ENCODE measurements at places on chromosomes 3 and 15.

DNA sequence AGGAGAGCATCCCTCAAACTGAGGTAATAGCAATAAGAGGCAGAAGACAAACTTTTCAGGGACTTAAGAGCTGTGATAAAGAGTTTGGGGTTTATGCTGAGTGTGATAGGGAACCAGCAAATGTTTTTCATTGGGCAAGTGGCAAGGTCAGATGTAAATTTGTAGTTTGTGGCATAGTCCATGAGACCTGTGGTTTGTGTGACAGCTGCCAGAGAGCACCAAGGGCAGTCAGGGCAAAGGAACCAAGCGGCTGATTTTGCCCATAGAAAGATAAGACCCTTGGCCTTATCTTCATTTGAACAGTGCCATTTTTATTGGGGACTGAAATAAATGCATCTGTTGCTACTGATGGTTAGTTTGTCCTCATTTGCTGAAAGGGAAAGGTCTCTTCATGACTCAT is 220.3 kb downstream of the LRRN1 start:
- DNase-seq = no peak

GRCh38 chr3:50418850-50419249 is 59.5 kb upstream of the TMEM115 start:
- DNase-seq = no peak

DNA sequence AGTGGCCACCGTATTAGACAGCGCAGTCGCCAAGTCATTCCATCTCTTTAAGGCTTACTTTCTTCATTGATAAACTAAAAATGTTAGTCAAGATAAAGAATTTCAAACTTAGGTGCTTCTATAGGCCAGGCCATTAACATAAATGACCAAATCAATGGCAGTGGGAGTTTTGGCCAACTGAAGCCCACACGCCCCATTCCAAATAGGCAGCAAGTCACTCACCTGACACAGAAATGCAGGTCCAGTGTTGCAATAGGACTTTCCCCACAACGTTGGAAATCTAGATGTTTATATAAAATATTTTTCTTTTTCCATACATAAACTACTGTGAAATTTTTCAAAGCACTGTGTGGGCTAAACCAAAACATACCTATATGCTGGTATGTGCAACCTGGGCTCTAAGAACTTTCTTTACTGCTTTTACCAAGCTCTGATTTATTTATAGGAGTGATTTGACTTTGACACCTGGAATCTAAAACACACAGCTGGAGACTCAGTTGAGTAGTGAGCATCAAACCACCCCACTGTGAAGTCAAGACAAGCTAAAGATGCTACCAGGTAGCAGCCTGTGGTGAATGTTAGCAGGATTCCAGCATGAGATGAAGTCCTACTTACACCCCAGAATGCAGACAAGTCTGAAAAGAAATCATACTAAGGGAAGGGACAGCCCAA is 15.1 kb downstream of the GOLIM4 start:
- DNase-seq = no peak

- no peak for DNase-seq
These were observed 1.4 kb upstream of the SEMA6D start for GRCh38 chr15:47715856-47716445.

GRCh38 chr15:30985081-30985531 is 6.3 kb downstream of the MTMR10 start:
- no peak for DNase-seq

DNA sequence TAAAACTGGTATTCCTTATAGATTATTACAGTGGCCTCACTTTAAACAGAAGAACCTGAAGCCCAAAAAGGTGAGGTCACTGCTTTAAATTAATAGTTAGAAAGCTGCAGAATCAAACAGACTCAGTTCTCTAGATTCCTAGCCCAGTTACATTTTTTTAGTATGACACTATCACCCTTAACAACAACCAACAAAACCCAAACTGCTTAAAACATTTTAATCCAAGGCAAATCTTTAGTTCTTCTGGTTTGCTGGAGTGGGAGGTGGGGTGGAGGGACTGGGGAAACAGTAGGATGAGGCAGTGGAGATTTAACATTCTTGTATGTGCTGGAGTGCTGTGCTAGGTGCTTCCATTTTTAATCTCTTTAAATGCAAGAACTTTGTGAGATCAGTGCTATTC is 631.6 kb upstream of the KCNMB2 start:
- DNase-seq = no peak

- no peak for DNase-seq
These were observed 21.0 kb downstream of the RFT1 start for GRCh38 chr3:53109190-53109589.

DNA sequence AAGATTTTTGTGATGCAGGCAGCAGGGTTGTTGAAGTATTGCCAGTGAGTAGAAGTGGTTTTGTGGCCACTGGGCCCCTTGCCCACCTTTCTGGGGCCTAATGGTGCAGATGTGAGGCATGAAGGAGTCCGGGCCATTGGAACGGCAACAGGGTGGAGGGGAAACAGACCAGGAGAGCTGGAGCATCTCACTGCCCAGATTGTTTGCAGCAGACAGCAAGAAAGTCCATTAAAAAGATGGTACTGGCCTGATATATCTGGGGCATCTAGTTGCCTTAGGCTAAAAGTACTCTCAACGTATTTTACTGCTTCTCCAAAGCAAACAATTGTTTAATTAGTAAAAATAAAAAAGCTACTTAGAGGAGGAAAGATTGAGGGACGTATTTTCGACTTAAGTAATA is 298.4 kb downstream of the SATB1 start:
- no peak for DNase-seq

DNA sequence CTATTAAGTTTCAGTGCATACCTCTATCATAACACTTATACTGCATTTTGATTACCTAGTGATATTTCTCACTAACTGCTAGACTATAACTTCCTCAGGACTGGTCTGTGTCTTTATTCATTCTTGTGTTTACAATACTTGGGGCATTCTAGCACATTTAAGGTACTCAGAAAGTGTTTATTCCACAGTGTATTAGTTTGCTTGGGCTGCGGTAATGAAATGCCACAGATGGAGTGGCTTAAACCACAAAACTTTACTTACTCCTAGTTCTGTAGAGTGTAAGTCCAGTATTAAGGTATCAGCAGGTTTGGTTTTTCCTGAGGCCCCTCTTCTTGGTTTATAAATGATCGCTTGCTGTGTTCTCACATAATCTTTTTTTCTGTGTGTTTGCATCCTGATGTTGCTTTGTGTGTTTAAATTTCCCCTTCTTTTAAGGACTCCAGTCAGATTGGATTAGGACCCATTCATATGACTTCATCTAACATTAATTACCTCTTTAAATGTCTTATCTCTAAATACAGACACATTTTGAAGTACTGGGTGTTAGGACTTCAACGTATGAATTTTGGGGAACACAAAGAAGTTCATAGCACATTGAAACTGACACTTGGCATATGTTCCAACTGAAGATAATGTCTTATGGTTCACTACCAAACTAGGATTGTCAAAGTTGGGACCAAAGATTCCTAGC is 23.9 kb downstream of the RNF111 start:
- no peak for DNase-seq

GRCh38 chr3:27885641-27886040 is 163.5 kb upstream of the EOMES start:
- no peak for DNase-seq

DNA sequence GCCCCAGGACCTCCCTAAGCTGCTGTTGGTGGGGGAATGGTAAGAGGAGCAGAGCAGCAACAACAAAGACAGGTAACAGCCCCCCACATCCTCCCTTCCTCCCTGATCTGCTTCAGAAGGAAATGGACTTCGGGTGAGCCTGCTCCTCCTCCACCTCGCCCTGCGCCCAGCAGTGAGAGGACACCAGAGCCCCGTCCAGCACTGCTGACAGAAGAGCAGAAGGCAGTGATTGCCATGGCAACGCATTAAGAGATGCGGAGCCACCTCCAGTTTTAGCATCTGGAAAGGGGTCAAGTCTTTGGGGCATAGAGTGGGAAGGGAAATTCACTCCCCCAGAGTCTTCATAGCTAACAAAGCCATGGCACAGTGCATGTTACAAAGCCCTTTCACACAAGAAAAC is 77.6 kb upstream of the HRH1 start:
- DNase-seq = no peak

GRCh38 chr15:69531665-69532027 is 79.0 kb downstream of the RPLP1 start:
- peak; percentile 58 for DNase-seq

GRCh38 chr3:4827767-4828166 is 151.5 kb upstream of the BHLHE40 start:
- no peak for DNase-seq

GRCh38 chr3:186207515-186207914 is 98.6 kb upstream of the ETV5 start:
- DNase-seq = no peak

DNA sequence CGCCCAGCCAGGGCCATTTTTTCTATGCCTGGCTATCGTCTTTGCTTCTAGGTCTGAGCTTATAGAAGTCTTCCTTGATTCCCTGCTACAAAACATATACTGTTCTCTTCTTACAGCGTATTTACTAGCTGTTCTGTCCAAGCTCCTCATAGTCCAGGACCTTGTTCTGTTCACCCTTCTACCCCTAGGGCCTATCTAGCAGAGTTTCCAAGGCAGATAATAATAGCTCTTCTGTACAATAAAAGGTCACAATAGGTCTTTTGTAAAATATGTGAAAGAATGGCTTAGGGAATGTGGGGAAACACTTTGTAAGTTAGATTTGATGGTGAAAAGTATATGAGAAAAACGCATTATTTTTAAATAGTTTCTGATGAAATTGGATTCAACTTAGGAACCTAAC is 158.2 kb downstream of the P3H2 start:
- no peak for DNase-seq

DNA sequence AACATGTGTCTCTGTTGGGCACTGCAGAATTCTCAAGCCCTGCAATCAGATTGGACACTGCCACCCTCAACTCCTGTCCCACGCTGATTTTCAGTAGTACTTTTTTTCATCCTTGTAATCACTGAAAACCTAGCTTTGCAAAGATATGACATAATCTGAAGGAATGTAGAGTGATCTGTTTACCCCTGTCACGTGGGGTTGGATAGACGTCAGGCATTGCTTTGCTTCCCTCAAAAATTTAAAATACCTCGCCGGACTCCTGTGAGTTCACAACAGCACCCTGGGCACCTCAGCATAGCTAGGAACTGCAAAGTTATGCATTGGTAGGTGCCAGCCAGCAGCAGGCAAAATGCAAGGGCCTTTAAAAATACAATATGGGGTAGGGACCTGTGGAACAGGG is 71.1 kb upstream of the OXTR start:
- no peak for DNase-seq

DNA sequence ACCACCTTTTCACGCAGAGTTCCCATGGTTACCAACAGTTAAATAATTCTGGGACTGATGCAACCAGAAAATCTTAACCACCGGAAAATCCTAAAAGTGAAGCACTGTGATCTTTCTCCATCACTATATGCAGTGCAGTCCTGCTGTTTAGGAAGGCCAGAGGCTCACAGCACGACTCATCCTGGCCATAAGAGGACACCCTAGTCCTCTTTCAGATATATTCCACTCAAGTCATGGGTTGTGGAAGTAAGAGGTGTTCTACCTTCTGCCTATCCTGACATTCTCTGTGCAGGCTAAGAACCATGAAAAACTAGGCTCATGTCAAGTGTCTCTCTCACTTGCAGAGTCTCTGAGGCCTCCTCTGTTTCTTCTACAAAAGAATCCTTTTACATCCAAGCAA is 67.2 kb downstream of the DHX30 start:
- no peak for DNase-seq

DNA sequence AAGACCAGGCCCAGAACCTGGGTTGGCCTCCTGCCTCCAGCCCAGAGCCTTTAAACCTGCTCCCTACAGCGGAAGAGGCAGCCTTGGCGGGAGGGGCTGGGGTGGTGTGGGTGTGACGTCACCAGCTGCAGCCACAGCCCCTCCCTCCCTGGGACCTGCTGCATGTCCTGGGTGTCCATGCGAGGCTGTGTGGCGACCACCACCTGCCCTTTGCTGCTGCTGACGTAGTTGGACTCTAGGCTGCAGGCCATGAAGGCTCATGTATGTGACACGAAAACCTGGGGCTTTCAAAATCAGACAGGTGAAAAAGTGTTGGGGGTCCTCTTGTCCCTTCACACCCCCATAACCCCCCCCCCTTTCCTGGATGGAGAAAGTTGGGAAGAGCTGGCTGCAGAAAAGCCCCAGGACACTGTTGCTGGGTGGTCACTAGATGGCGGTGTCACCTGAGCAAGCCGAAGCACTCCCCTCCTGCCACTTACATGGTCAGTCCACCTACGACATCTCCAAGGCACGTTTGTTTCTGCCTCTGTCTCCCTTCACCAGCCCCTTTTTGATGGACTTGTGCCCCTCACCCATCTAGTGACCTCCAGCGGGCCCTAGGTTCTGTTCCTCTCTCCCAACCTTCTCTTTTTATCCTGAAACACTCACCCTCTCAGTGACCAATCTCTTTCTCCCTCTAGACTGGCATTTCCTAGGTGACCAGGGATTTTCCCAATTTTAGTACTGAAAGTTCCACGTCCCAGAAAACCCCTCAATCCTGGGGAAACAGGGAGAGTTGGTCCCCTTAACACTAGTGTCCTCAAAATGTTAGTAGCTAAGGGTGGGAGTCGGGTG is 35.2 kb downstream of the SLC6A20 start:
- DNase-seq = no peak

- no peak for DNase-seq
These were observed 15.6 kb downstream of the TEX264 start for GRCh38 chr3:51686512-51687215.

Data from H1 (cell line).